ENCODE measurements at places on chromosomes 6 and 20.

DNA sequence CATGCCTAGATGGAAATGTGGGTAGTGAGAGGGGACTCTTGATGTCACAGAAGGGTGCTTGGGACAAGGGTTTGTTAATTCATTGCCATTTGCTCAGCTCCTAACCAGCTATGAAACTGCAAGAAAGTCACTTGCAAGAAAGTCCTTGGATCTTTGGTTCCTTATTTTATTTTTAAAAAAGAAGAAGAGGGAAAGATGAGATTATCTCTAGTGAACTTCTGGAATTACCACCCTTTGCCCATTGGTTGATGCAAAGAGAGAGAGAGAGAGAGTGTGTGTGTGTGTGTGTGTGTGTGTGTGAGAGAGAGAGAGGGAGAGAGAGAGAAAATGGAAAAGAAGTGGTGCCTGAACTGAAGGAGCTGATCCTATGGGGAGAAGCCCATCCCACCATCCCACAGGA, 4.6 kb upstream of the SFT2D1 start:
- DNase-seq, result no peak

DNA sequence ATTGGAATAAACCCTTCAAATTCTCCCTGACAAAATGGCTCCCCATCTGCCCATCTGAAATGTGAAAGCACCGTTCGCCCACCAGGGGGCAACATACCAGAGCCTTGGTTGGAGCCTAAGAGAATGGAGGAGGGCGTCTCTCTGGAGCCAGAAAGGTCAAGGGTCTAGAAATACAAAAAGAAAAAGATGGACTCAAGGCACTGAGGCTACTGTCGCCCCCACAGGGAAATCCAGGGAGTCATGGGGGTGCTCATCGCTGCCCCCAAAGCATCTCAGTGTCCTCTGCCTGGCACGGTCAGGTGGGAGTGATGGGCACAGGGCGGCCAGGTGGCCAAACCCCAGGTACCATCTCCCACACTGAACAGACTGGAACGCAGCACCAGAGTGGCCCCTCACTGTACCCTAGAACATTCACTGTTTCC, 136.3 kb downstream of the ZMYND8 start:
- DNase-seq, result peak; percentile 52

- DNase-seq, result no peak
These were observed 103.4 kb upstream of the KCNG1 start for GRCh38 chr20:51126337-51126736.

DNA sequence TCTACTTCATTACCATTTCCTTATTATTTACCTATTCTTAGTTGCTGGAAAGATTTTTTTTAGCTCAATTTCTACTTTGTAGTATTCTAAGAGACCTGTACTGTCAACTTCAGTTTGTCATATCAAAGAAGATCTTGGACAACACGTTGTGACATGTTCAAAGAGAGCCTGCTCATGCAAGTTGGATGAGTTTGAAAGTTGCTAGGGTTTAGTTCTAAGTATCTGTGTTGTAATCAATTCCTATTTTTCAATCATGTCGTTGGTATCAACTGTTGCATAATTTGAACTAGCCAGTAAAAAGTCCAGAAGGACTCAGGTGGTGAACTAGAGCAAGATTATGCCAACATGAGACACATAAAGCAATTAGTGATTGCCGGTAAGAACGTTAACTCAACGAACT, 30.2 kb downstream of the PKIB start:
- no peak for DNase-seq

DNA sequence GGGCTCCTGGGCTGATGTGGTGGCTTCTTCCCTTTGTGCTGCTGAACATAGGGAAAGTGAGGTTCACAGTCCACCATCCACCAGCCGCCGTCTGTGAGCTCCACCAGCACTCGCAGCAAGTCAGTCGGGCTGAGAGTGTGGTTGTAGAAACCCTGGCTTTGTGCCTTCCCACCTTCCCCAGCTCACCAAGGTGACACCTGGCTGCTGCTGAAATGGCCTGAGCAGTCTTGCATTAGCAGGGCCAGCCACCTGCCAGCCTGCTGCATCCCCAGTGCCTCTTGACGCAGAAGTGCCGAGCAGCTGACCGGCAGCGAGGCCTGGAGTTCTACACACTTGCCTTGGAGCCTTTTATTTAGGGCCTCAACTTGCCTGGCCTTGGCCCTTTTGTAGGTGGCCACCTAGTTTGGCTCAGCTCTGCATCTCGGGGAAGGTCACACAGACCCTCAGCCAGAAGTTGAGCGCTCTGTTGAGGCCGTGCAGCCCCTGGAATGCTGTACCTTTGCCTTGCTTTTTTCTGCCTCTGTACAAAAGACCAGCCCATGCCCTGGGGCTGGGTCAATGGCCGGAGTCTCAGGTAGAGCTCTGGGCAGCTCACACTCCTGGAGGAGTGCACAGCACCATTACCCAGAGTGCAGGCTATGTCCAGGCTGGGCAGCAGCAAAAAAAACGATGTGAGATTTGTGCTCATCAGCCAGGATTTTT, 76.5 kb downstream of the PTPN1 start:
- no peak for DNase-seq

GRCh38 chr6:30554962-30555815, 1.1 kb downstream of the GNL1 start:
- peak; percentile 44 for DNase-seq

DNA sequence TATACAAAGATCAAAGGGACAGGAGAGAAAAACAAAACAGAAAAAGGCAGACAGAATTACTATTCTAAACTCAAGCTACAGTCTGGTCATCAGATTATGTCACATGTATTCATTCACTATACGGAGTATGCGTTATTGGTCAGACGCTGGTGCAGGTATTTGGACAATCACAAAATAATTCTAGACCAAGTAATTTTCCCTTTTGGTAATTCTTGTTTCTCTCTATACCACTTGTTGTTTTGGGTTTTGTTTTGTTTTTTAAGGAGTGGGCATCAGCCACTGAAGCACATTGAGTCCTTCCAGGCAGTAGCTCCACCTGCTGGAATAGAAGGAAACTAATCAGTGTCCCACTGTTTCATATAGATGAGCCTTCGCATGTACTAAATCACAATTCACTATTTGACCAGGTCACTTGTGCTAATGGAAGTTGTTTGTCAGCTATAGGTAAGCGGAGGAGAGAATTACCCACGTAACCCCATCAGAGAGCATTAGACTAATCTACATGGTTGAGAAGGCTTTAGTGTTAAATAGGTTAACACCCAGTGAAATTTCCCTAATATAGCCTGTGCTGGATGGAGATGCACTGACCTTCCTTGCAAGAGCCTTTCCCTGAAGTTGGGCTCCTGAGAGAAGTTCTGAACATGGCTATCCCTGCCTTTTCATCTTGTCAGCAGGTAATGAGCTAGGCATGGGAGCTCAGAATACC, 77.9 kb downstream of the TNFAIP3 start:
- DNase-seq, result peak; percentile 57

DNA sequence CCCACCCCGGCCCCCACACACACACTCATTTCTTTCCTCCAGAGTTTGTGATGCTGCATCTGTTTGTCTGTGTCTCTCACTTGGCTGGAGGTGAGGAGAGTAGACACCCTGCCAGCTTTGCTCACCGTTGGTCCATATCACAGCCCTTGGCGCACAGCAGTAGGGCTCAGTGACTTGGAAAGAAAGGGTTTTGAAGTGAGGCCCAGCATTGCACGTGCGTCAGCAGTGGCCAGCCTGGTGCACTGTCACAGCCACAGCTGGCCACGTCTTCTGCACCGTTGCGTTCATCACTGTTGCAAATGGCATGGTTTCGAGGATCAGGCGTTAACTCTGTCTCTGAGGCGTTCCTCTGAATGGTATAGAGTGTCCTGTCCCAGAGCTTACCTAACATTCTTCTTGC, 3.7 kb downstream of the WFDC5 start:
- DNase-seq, result no peak

GRCh38 chr6:16868968-16869367, 107.7 kb upstream of the ATXN1 start:
- DNase-seq, result no peak

DNA sequence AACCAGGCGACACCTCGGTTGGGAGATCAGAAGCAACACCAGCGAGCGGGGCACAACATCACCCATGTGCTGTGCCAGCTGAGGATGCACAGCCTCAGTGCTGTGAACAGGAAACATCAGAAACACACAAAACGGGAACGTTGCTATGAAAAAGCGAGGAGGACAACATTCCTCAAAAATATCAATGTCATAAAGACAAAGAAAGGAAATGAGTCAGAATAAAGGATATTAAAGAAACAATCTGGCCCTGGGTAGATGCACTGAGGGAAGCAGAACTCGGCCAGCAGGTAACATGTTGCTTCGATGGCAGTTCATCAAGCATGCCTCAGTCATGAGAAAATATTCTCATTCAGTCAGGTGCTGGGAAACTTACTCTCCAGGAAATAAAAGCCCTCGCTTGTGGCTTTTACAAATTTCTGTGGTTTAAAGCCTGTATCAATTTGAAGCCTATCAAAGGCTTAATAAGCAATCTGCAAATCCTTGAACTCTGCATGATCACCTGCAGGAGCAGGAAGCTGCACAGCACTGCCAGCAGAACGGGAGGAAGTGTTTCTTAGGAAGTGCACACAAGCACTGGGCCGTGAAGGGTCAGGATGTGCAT, 77.5 kb downstream of the GINS1 start:
- peak; percentile 5 for DNase-seq

- peak; percentile 66 for DNase-seq
These were observed 1.4 kb downstream of the AKIRIN2 start for GRCh38 chr6:87700397-87701343.

- DNase-seq, result no peak
These were observed 375.5 kb downstream of the PAX1 start for GRCh38 chr20:22080985-22081384.

GRCh38 chr20:48763216-48763914, 64.4 kb downstream of the PREX1 start:
- DNase-seq, result no peak

DNA sequence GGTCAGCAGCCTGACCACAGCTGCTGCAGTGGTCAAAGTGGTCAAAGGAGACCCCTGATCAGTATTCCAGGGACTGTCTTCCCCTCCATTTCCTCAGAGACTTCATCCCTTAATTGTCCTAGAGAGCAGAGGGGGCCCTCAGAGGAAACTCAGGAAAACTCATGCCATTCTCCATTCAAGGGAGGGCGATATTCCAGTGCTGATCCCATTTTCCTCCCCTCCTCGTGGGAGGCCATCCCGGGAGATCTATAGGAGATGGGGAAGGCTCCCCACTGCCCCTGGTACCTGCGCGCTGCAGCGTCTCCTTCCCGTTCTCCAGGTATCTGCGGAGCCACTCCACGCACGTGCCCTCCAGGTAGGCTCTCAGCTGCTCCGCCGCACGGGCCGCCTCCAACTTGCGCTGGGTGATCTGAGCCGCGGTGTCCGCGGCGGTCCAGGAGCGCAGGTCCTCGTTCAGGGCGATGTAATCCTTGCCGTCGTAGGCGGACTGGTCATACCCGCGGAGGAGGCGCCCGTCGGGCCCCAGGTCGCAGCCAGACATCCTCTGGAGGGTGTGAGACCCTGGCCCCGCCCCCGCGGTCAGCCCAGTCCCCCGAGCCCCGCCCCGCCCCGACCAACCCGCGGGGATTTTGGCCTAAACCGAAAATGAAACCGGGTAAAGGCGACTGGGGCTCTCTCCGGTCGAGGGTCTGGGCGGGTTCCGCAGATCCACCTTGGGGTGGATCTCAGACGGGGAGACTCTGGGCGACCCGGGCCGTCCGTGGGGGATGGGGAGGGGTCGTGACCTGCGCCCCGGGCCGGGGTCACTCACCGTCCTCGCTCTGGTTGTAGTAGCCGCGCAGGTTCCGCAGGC, 878 bp downstream of the HLA-C start:
- peak; percentile 58 for DNase-seq

DNA sequence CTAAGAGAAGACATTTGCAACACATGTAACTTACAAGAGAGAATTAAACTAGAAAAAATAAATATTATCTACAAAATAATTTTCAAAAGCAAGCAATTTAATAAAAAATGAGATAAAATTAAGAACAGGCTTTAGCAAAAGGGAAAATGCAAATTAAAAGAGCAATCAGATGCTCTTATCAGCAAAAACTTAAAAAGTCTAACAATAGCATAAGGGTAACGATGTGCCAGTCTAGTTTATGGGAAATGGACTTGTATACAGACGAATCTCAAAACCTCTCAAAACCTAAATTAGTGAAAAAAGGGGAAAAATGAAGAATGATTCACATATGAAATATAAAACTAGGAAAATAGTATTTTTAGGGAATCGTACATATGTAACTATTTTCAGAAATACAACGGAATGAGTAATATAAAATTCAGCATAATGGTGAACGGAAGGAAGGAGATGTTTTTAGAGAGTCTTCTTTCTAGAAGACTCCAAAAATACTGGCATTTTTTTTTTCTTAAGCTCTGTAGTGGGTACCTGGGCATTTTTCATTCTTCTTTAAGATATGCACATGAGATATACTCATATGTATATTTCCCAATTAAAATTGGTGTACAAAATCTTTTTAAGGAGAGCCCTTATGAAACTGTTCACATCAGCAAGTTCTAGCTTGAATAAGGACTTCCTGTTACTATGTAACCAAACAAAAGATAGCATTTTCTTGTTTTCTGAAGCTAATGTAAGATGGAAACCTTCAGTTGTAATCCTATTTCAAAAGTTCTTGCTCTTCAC, 927 bp upstream of the MANEA start:
- DNase-seq, result peak; percentile 41

DNA sequence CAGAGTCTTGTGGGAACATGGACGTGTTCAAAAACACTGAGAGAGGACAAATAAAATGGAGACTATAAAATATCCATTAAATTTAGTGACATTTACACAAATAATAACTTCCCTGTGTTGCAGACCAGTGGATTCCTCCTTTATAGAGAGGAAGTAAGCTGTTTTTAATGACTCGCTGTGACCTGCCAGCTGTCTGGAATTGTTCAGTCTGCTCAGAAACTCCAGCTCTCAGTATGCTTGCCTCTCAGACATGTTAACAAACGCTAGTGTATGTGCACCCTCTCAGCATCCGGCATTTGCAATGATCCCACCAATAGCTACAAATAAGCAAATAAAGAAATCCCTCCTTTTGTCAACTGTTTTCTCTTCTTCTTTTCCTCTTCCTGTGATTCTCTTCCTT, 158.0 kb upstream of the TCF21 start:
- DNase-seq, result no peak

DNA sequence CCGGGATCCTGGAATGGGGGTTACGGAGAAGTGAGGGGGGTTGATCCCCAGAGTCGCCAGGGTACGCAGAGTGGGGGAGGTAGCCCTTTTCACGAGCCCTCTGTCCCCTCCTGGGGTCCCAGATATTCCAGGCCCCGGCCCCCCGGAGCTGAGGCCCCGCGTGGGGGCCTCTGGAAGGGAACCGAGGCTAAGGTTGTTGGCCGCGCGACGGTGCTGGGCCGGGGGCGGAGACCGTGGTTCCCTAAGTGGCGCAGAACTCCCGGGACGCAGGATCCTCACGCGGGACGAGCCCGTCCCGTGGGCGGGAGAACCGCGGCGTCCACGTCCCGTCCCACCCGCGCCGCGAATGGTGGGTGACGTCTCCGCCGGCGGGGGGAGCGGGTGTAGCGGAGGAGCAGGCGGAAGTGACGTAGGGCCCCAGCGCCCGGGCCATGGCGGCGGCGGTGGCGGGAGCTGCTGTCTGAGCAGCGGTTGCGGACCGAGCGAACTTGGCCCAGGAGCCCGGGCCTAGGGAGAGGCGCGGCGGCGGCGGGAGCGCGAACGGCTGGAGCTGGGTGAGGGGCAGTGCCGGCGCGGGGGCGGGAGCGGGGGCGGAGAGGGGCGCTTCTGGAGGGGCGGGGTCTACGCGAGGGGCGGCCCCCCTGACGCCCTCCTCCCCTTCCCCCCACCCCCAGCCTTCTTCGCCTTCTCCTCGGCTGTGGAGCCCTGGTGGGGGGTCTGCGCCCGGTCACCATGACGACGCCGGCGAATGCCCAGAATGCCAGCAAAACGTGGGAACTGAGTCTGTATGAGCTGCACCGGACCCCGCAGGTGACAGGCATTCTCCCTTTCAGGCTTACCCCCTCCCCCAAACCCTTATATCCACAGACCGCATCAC, at the start of gene RING1:
RING1 (plus strand) TSS at position 410 of the 877 bp plus-strand sequence; CDS start at position 733, 323 bp downstream.
- peak; percentile 85 for DNase-seq
